ENCODE measurements at places on chromosomes 3 and 15.

- no peak for DNase-seq
These were observed 558.7 kb upstream of the NECTIN3 start for GRCh38 chr3:110512961-110513360.

- DNase-seq: peak; percentile 74
These were observed 398.9 kb upstream of the TPRG1 start for GRCh38 chr3:188772886-188773285.

DNA sequence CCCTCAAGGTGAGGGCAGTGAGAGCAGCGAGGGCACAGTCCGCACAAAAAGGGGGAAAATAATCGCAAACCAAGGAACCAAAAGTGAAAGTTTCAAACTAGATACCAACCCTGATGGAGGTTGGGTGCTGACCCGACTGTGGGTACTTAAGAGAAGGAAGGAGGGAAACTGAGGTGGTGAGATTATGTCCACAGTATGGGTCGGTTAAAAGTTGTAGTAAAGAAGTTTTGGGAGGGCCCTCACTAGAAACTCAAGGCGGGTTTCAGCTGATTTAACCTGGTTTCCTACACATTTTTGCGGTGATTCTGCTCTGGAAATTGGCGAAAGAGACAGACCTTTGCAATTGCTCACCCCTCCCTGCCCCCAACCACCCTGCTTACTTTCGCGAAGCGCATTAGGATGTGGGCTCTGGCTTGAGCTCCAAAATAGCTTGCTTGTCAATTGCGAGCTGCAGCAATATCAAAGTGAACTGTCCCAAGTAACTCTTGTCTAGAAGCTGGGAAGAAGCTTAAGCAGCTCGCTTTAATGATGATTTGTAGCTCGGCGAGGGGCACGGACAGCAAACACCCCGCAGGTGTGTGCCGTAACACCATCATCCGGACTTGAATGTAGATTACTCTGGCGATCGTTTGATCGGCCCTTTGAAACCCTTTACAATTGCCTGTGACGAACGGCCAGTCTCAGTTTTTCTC is 15.8 kb downstream of the SOX2 start:
- no peak for DNase-seq

GRCh38 chr15:69398491-69398891 is 15.7 kb upstream of the KIF23 start:
- DNase-seq: peak; percentile 42

- no peak for DNase-seq
These were observed 408.0 kb downstream of the MECOM start for GRCh38 chr3:169255511-169255910.

- peak; percentile 66 for DNase-seq
These were observed 56.9 kb downstream of the CYP19A1 start for GRCh38 chr15:51281368-51281967.

DNA sequence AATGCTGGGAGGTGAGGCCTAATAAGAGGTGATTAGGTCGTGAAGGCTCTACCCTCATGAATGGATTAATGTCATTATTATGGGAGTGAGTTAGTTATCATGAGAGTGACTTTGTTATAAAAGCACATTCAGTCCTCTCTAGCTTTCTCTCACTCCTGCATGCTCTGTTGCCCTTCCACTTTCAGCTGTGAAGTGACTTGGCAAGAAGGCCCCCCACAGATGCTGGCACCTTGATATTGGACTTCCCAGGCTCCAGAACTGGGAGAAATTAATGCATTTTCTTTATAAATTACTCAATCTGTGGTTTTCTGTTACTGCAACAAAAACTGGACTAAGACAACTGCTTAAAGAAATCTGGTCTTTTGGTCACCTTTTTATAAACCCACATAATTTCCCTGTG is 144.3 kb downstream of the FBN1 start:
- DNase-seq: no peak

GRCh38 chr3:114362815-114363214 is 69.0 kb downstream of the TIGIT start:
- DNase-seq: peak; percentile 73

DNA sequence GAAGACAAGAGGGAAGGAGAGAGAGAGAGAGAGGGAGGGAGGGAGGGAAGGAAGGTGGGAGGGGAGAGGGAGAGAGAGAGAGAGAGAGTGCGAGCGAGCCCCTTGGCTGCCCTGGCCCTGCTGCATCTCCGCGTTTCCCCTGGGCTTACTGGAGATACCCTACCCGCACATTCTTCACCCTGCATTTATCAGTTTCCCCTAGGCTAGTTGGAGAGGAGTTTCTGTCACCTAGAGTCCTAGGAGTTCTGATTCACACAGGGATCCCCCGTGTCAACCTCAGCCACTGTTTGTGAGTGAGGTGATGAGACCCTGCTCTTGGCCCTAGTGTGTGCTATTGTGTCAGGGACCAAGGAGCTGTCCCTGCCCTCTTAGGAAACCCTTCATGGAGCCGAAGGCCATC is 18.7 kb downstream of the BHLHE40 start:
- no peak for DNase-seq

GRCh38 chr3:146991907-146992306 is 386.8 kb upstream of the PLSCR5 start:
- no peak for DNase-seq

GRCh38 chr3:146374146-146374545 is 95.2 kb downstream of the PLSCR2 start:
- peak; percentile 78 for DNase-seq

DNA sequence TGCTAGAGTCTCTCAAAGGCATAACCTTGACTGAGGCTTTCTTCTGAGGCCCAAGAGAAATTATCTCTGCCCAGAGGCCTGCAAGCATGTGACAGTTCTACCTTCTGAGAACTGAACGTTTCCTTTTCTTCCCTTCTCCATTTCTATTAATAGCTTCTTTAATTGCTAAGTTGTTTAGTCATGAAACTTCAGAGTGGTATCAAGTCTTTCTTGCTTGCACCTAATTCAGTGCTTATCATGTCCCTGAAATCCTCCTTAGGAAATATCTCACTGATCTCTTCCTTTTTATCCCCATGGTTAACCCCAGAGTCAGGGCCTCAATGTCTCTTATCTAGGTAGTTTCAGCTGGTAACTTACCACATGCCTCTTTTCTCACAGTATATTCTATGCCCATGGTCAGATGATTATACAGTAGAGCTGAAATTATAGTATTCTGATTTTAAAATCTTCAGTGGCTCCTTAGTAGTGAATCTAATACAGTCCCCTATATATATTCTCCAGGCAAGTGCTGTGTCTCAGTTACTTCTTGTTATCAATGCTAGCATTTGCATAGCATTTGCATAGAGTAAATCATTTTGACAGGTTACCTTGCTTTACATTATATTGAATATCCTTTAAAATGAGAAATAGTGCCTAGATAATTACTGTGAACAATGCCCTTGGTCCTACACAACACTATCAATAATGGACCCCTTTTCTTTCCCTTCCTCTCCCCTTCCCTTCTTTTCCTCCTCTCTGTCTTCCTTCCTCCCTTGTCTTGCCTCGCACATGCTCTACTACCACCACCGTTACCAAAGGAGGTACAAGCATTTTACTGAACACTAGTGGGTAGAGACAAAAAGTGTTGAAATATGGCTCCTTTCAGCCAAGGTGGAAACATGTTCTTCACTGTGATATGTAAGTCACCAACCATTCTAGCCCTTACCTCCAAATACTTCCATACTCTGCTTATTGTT is 33.0 kb downstream of the KBTBD8 start:
- DNase-seq: no peak

DNA sequence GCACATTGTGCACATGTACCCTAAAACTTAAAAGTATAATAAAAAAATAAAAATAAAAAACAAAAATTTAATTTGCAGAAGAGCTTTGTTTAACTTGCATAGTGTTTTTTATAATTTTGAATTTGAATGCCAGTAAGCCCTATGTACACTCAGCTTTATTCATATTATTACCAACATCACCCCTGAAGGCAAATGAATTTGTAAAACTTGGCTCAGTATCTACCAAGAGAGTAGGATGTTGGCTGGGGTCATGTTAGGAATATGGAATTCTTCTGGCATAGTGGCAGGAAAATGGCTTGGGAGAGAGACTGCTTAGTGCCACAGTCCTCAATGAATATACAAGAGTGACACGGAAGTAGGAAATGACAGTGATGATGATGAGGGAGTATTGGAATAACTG is 30.7 kb downstream of the TRPC1 start:
- DNase-seq: no peak

- peak; percentile 15 for DNase-seq
These were observed 12.6 kb upstream of the LCTL start for GRCh38 chr15:66578286-66578875.

DNA sequence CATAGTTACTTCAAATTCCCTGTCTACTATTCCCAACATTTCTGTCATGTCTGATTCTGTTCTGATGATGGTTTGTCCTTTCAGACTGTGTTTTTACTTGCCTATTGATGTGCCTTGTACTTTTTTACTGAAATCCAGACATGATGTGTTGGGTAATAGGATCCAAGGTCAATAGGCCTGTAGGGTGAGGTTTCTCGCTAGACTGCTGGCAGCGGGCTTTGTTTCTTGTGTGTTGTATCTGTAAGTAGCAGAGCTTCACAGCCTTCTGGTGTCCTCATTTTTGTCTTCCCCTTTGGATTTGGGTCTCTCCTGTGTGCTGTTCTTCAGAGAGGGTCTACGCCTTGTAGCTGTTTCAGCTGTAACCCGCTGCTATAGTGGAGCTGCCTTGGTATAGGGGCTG is 140.3 kb downstream of the GABRG3 start:
- DNase-seq: no peak

DNA sequence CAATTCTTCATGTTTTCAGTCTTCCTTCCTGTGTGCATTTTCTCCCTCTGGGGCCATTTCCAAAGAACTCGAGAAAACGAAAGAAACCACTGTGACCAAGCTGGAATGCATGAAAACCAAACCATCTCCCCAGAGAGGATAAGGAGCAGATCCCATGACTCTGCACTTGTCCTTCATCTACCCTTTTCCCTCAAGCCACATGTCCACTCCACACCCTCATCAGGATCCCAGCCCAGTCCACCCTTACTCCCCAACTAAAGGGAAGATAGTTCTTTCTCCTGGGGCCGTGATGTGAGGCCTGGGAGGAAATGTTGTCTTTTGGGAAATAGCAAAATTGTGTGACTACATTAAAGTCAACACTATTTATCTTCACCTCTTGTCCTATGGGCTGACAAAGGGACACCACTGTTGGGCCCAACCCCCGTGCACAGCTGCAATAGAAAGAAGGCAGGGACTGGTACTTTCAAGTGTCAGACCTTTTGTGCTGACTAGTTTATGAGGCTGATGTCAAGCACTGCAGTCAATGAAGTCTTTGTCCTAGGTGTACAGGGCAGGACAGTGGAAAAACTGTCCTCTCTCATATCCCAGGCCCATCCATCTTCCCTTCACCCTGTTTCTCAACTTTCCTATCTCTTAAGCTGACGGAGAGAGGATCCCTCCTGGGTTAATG is 487.1 kb upstream of the NR2F2 start:
- peak; percentile 93 for DNase-seq

DNA sequence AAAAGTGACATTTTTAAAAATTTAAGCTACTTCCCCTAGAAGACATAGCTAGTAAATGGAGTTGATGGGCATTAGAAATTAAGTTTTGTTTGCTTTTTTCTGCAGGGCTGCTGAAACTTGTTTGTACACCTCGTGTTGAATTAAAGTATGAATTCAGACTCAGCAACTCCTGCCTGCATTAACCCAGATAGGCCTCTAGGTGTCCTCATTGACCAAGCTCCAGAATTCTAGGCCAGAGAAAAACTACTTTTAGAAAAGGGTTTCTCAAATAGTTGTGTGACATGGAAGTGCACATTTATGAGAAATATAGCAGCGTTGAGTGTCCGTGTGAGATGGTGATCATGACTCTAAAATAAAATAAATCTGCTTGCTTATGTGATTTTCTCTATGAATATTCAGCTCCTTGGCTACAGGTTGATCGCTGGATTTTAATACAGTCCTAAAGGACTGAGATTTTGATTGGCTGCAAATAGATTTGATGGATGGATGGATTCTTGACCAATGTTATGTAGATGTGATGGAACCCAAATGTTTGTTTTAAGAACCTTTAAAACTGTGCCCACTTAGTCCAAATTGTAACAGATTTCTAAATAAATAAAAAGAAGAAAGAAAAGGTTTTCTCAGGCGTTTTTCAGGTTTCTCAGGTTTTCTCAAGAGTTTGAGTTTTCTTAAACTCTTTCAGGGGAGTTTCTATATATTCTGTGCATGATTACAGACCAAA is 39.4 kb upstream of the LMOD3 start:
- peak; percentile 84 for DNase-seq

GRCh38 chr3:55721716-55722484 is 234.8 kb upstream of the WNT5A start:
- peak; percentile 79 for DNase-seq
